CD4-positive, alpha-beta T cell treated with Interleukin-15 for 4 hours (primary cell): ENCODE measurements at places on chromosomes 12 and 14.
A peak's percentile ranks its signal among the peaks of the same experiment; 100 is the strongest.

- no peak for DNase-seq
Observed at GRCh38 chr12:99619389-99620158, 28.0 kb upstream of the GARIN6 start.

DNA sequence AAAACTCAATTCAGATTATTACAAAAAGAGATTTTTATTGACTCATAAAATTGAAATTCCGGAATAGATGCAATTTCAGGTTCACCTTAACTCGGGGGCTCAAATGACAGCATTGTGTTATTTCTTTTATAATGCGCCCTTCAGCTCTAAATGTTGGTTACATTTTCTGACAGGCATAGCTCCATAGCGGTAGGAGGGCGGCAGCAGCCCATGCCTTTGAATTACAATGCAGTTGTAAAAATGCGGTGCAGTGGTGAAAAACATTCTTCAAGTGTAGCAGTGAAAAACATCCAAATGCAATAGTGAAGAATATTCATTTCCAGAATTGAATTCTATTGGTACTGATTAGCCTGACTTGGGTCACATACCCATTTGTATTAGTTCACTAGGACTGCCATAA is 215.3 kb upstream of the PKP2 start:
- no peak for DNase-seq

DNA sequence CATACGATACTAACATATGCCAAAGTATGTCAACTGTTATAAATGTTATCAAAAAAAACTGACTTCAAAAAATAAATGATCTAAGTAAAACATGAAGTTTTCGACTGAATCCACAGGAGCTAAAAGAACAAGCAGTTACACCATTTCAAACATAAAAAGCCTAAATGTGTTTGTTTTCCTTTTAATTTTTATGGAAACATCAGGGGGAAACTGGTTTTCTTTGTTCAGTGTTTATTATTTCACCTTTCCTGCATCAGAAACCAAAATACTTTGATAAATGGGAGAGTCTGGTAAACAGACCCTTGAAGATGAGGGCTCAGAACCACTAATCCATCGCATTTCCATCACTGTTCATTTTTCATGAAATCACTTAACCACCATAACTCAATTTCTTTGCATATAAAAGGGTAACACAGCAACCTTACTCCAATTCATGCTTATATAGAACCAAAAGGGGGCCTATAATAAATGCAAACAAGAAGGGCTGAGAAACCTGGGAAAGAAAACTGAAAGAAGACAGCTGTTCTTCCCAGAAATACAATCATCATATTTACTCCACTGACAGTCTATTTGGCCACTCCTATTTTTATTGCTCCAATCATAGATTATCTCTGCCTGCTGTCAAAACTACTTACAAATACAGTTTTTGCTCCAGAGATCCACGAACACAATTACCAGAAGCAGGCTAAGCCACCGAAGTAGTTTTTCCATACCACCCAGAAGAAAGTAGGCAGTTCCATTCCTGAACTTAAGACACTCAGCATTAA is 17.0 kb downstream of the FGD6 start:
- no peak for DNase-seq

DNA sequence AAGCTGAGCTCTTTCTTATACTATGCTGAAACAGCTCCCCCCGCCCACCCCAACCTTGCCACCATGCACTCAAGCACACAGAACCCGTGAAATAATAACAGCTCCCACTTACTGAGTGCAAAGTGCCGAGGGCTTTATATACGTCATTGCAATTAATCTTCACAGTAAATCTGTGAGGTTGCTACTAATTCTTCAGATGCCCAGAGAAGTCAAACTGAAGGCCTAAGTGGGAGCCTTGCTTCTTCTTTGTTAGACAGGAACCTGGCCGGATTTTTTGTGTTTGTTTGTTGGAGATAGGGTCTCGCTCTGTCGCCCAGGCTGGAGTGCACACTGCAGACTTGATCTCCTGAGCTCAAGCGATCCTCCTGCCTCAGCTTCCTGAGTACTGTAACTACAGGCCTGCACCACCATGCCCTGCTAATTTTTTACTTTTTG is 34.0 kb downstream of the VCPKMT start:
- peak; percentile 60 for DNase-seq

DNA sequence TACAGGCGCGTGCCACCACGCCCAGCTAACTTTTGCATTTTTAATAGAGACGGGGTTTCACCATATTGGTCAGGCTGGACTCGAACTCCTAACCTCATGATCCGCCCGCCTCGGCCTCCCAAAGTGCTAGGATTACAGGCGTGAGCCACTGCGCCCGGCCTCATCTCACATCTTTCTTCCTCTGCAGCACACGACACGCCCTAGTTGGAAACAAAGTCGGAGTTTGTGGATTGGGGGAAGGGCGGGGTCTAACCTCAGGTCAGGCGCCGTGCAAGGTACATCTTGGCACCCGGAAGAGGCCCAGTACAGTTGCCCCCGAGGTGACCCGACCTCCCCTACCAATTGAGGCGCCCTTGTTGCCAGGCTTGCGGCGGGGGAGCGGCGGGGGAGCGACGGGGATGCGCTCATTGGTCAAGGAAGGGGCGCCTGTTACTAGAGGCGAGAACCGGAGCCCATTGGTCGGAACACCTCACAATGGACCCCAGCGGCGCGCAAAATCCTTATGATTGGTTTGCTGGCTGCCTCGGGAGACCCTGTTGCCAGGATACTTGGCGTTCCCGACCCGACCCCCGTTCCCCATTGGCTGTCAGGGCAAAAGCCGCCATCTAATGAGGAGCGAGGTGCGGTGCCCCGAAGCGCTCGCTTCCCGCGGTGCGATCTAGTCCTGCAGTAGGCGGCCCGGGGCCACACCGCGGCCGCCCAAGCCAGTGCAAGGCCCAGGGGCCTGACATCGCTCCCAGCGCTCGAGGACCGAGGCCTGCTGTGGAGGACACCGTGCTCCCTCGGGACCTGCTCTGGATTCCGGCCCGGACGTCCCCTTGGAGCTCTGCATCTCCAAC is at the start of gene REC8:
Gene REC8 (plus strand): TSS at position 659 of the 839 bp plus-strand sequence. CDS start 473 bp downstream, outside the sequence.
- DNase-seq = peak; percentile 53

DNA sequence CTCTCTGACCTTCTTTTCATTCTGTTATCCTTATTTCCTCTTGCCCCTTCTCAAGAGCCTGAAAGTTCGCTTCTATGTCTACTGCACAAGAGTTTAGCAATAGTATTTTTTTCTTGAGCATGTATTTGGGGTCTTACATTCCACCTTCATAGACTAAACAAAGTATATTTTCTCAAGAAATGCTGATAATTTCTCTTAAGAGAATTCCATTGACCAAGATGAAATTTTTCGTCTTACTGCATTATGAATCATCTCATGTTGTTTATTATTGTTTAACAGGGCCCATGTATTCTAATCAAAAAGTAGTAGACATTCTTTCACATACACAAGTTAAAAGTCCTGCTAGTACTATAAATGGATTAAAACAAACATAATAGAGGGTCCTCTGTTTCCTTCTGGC is 219.3 kb downstream of the C12orf50 start:
- no peak for DNase-seq

DNA sequence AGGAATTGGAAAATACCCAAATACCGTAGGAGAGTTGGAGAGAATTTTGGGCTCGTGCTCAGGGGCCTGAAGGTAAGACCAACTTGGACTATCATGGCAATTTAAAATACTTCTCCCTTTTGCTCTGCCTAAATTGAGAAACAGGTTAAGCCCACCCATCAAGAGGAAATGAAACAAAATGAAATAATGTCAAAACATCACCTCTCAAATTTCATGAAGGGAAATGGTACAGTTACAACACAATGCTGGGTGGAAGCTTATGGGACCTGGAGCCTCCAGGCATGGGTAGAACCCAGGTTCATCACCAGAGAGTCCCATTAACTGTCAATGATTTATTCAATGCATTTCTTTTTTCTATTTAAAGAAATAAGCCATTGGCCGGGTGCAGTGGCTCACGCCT is 33.7 kb downstream of the FOS start:
- DNase-seq = no peak

DNA sequence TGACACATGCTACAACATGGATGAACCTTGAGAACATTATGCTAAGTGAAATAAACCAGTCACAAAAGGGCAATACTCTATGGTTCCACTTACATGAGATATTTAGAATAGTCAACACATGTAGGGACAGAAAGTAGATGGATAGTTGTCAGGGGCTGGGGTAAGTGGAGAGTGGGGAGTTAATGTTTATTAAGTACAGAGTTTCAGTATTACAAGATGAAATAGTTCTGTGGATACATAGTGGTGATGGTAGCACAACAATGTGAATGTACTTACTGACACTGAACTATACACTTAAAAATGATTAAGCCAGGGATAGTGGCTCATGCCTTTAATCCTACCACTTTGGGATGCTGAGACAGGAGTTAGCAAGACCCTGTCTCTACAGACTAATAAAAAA is 8.7 kb downstream of the NUP107 start:
- no peak for DNase-seq

GRCh38 chr12:6206327-6206726 is 6.1 kb downstream of the CD9 start:
- no peak for DNase-seq

- DNase-seq = no peak
Observed at GRCh38 chr12:2675776-2676175, 119.0 kb upstream of the FKBP4 start.

DNA sequence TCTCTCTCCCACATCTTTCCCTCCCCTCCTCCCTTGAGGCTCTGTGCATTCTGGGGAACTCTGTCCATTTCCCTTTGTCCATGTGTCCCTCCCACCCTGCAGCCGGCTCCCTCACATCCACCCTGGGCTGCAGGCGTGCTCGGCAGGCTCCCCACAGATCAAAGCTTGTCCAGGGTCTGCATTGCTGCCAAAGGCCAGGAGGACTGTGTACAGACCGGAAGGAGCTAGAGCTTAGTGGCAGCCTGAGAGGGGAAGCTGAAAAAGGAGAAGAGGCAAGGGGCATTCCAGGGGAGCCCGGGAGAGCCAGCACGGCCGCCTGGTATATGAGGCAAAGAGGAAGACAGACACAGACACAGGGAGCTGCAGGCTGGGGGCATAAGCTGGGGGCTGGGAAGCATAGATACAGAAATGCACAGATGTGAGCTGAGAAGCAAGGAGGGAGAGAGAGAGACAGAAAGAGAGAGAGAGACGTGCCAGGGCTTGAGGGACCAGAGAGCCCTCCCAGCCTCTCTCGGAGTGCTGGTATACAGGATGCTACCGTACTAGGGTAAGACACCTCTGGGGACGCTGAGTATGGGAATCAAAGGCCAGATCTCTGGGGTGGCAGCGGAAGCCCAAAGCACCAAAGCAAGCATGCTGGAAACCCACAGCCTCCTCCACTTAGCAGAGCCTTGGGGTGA is 3.3 kb downstream of the CD4 start:
- peak; percentile 34 for DNase-seq

DNA sequence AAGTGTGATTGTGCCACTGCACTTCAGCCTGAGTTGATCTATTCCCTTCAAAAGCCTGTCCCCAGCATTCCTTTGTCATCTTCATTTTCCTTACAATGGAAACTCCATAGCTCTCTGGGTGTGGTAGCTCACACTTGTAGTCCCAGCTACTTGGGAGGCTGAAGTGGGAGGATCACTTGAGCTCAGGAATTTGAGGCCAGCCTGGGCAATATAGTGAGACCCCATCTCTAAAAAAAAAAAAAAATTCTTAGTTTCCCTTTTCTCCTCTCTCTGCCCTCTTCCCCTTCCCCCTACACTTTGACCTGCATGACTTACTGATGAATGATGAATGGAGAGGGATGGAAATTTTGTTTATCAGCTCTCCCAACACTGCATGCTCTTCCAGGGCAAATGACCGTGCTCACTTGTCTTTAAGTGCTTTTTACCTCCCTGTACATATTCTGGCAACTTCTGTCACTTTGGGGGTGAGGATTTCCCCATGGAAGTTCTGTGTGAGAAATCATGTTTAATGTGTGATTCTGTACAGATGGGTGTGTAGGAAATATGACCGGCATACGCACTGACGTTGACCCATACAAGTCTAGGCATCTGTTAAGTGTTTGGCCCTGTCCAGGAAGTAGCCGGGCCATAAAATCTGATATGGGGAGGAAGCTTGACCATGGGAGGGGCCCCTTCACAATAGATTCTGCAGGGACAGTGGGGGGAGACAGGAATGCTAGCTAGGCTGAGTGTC is 65.4 kb downstream of the ZFP36L1 start:
- no peak for DNase-seq

DNA sequence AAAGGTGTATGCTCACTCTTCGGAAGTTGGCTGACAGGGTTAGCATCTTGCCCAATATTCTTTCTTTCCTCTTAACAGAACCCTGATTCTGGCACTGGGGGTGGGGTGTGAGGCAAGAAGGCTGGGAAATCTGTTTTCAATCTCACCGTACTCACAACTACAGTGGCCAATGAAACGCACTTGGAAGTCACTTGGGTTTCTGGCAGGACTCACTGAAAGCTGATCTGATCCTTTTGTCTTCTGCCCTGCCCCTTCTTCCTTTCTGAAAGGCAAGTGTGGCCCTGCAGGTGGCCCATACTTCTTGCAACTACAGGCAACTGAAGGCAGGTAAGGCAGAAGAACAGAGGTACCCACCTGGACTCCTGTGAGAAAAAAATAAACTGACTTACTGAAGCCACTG is 106.9 kb downstream of the STXBP6 start:
- no peak for DNase-seq

GRCh38 chr12:24561882-24562770 is 386.8 kb downstream of the BCAT1 start:
- DNase-seq = no peak
